Left ventricle myocardium inferior (tissue), 1 donor: ENCODE measurements at places on chromosomes 2 and 18. TPM values are rescaled to one million over a fixed set of nuclear protein-coding genes. Genes with fewer than 3 reads are reported as not detected.

DNA sequence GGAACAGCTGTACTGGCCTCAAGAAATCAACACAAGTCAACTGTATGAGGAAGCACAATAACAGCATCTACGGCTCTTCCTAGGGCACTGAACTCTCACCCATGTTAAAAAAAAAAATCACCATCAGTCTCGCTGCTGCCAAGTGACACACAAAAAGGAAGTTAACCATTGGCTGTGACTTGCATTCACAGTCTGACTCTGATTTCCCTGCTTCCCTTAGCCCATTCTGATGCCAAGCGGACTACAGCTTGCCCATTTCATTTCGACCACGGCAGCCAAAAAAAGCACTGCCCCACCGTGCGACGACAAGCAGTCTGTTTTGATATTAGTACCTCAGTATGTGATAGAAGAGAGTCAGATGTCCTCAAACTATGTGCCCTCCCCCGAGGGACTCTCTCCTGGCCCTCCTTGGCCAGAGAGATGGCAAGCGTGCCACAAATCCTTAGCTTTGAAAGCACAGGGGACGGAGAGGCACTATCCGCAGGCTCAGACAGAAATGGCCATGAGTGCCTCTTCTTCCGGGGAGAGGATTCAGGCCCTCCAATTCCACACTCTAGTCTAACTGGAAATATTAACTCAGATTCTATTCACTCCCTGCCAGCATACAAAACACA, 250.0 kb downstream of the TCF4 start:
- peak; percentile 32 for DNase-seq

GRCh38 chr18:49238433-49239042, 221.9 kb downstream of the DYM start:
- no peak for DNase-seq

GRCh38 chr2:187783446-187783845, 229.2 kb upstream of the TFPI start:
- DNase-seq = no peak

DNA sequence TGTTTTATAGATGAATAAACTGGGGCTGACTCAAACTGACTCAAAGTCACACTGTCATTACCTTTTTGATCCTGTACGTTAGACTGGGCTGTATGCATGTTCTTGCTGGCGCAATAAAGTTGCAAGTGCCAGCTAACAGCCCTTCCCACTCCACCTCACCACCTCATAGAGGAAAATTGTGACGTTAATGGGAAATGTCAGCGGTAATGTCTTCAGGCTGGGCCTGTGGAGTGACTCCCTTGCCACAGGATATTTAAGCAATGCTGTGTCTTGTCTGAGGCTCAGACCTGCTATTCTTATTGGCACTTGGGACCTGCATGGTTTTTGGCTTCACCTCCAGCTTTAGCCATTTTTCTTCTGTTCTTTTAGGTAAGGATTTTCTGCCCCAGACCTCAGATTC, 25.2 kb upstream of the CASP10 start:
- DNase-seq = no peak

DNA sequence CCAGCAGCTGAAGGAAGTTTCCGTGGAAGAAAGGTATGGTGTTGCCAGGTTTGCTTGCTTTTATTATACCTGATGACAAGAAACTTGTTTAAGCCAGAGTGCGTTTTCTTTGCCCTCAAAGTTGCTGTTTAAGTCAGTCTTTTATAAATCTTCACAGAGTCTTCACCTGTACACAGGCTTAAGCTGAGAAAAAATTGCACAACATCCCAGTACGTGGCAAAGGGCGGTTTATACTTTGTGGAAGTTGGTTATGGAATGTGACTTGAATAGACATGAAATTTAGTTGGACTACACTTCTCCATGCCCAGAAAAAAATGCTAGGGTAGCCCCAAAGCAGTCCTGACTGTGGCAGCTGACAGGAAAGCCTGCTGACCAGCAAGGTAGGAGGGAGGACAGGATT, 121.5 kb downstream of the RTN4 start:
- DNase-seq = no peak

GRCh38 chr18:43596105-43596712, 318.9 kb upstream of the SYT4 start:
- no peak for DNase-seq

DNA sequence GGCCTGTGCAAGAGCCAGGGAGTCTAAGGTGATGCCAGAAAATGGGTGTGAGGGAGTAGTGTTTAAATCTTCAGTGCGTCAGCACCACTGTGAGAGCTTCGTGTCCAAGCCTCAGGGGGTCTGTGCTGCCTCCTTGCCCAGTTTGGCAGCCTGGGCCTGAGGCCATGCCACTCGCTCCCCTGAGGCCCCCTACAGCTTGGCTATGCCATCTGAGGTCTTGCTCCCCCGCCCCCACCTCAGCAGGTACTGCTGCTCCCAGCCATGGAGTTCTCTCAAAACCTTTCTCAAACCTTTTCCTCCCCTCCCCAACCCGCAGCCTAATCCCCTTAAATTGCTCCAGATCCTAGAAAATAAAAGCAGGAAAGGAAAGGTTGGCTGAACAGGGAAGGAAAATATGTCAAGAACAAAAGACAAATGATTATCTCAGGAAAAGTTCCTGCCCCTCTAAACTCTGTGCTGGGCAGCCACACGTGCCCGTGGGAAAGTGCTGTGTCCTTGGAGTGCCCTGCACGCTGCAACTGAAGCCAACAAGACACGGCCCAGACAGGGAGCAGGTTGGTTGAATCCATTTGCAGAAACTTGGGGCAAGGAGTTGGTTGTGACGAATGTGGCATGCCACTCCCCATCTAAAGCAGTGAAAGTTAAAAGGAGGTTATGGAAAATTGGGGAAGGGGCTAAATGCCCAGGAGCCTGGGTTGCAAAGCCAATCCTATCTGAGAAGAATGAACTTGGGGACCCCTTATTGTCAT, 61.2 kb downstream of the ATOH8 start:
- no peak for DNase-seq

DNA sequence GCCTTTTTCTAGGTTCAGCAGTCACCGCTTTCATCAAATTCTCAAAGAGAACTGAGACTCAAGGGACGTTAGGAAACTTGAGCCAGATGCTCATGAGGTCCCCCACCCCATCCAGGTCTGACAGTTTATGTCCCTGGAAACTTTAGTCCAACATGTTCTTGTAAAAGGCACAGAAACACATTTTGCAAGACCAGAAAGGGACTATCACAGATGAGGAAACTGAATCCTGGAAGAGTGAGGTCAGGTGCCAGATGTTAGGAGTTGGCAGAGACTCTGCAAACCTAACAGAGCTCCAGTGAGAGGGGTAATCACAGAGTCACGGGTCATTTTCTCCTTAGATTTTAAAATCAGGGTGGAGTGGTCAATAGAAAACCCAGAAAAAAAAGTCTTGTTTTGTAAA, 76.6 kb downstream of the RDH14 start:
- no peak for DNase-seq

DNA sequence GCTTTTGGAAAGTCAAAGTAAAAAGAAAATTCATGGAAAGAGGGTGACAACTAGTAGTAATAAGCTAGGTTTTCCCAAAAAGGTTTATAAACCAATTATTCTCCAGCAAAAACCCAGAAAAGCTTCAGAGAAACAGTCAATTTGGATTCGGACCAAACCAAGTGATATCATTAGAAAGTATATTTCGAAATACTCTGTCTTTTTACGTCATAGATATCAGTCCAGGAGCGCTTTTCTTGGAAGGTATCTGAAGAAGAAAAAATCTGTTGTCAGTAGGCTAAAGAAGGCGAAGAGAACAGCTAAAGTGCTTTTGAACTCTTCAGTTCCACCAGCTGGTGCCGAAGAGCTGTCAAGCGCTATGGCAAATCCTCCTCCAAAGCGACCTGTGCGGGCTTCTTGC, 36.6 kb downstream of the ZDBF2 start:
- no peak for DNase-seq

DNA sequence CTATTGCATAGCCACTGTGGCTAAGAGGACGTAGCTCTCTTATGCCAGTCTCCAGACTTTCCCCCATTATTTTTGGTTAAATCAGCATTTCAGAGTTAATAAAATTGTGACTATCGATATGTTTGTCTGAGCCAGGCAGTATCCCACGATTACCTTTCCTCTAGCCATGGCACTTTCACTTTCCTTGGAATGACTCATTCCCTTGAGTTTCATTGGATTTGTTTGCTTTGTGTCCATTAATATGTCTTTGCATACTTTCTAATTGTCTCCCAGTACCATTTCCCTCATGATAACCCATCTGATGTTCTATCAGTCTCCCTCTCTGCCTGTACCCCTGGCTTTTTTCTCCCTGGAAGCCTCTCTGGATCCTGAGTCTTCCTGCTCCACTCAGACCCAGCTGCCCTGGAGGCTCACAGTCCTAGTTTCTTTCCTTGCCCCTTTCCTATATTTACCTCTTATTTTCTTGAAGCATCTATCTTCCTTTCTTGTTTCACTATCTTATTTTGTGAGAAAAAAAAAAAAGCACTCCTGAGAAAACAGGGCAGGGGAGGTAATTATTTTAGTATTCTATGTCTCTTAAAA, 126.1 kb downstream of the MTX2 start:
- DNase-seq = no peak

GRCh38 chr18:12010187-12010802, 29.0 kb downstream of the IMPA2 start:
- no peak for DNase-seq

GRCh38 chr2:32284321-32284720, 6.6 kb downstream of the YIPF4 start:
- DNase-seq = no peak

GRCh38 chr2:8412082-8412481, 269.8 kb upstream of the ID2 start:
- DNase-seq = no peak

GRCh38 chr2:25808006-25808383, 70.3 kb downstream of the ASXL2 start:
- DNase-seq = no peak

GRCh38 chr2:99881901-99882591, 260.3 kb downstream of the AFF3 start:
- no peak for DNase-seq

DNA sequence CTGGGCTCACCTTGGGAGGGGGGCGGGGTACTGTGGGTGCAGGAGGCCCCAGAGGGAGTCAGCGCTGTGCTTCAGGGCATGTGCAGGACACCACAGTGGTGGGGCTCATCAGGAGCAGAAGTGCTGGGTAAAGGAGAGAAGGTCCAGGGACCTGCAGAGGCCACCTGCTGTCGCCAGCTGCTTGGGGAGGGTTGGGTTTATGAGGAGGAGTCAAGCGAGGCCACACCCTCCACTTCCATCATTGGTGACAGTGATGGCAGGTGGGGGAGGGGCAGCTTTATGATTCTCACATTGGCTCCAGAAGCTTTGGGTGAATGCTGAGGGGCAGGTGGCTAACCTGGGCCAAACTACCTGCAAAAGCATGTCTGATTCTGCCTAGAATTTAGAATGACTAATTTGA, 392.6 kb downstream of the HRH4 start:
- DNase-seq = no peak

DNA sequence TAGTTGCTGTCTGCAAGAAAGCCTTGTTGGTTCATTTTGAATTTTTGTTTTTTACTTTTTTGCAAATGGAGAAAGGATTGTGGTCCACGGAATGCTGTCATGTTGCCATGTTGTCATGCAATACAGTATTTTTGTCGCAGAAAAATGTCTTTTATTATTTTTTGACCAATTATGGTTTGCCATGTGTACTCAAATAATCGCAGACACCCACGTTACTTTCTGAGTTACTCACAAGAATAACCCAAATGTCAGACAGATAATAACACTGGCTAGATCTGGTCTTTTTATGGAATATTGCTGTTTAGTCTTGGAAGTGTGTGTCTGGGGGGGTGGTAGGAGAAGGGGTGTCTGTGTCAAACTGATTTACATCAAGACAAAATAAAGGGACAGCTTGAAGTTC, 188.9 kb downstream of the LTBP1 start:
- no peak for DNase-seq

DNA sequence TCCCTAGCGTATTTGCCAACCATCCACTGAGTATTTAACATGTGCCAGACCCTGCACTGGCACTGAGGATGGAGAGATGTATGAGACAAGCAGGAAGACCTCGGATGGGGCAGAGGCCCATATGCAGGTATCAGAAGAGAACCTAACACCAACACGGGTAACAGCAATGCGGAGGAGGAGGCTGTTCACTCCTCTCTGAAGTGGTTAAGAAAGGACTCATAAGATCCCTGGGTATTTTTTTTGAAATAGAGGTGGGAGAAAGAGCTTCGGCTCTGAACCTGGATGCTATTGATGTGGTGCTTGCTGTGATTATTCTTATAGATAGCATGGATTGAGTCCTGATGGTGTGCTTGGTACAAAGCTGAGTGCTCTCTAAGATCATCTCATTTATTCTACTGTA, 418.3 kb downstream of the LPIN1 start:
- DNase-seq = no peak

- DNase-seq = no peak
Observed at GRCh38 chr18:58638441-58638840, 9.6 kb upstream of the ALPK2 start.

DNA sequence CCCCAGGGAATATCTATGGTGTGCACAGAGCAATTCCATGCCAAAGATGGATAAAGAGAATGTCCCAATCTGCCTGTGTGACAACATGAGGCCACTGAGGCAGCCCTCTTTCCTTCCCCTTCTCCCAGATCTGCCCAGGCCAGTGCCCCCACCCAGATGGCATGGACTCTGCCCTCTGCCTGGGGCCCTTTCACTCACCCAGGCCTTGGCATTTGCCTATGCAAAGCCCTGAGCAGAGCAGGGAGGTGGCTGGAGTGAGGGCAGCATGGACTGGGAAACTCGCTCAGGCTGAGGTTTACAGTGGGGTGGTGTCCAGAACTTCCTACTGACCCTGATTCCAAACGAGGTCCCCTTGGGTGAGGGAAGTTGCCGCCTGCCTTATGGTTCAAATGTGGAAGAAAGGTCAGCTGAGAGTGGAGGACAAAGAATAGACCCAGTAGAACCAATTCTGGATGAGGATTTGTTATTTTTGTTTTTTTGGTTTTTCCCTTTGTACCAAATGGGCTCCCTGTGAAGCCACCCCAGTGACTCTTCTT, 8.9 kb downstream of the SH2D6 start:
- no peak for DNase-seq

DNA sequence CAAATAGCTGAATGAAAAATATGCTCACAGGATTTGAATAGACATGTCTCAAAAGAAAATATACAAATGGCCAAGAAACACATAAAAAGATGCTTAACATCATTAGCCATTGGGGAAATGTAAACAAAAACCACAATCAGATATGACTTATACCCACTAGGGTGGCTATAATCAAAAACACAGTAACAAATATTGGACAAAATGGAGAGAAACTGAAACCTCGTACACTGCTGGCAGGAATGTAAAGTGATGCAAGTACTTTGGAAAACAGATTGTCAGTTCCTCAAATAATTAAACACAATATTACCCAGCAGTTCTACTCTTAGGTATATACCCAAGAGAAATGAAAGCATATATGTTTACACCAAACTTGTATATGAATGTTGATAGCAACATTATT, 213.0 kb downstream of the PHLPP1 start:
- DNase-seq = no peak

Gene C2orf81
- total RNA-seq = 0.82 TPM

Gene AMER3
- total RNA-seq = not detected

Gene KIAA2012
- total RNA-seq = not detected

Gene DNAH7
- 0.11 TPM for total RNA-seq

Gene LBH
- 200 TPM for total RNA-seq

Gene TMEFF2
- total RNA-seq = 0.16 TPM

Gene CDH7
- total RNA-seq = not detected

Gene TNS1
- 828 TPM for total RNA-seq

Gene FIGLA
- not detected for total RNA-seq

Gene PDCL3
- 27.6 TPM for total RNA-seq

Gene METTL21A
- 12.5 TPM for total RNA-seq

Gene RGPD4
- not detected for total RNA-seq

Gene SNTG2
- 0.47 TPM for total RNA-seq

Gene KCNIP3
- total RNA-seq = 4.6 TPM

Gene MAPRE3
- total RNA-seq = 57.4 TPM

Gene PPP1R1C
- 33.1 TPM for total RNA-seq
